ENCODE measurements at places on chromosomes 2 and 18. TPM values are rescaled to one million over a fixed set of nuclear protein-coding genes. Genes with fewer than 3 reads are reported as not detected.

TEX44 gene
- total RNA-seq: not detected

CHRNA1 gene
- total RNA-seq: not detected

LIMS3 gene
- 0.43 TPM for total RNA-seq

COL4A4 gene
- 0.11 TPM for total RNA-seq

SERPINB10 gene
- 5.1 TPM for total RNA-seq
